H1 (cell line): ENCODE measurements at places on chromosomes 1 and 21. TPM values are rescaled to one million over a fixed set of nuclear protein-coding genes. Genes with fewer than 3 reads are reported as not detected.
A peak's percentile ranks its signal among the peaks of the same experiment; 100 is the strongest.

TFAP2E gene
- total RNA-seq = 0.50 and 0.61 TPM in 2 replicates

GRCh38 chr1:117660271-117660965 is 54.6 kb downstream of the TENT5C start:
- no peak for DNase-seq

RHBDL2 gene
- 0.84 and 1.2 TPM in 2 replicates for total RNA-seq

MIXL1 gene
- total RNA-seq = 1.5 and 2.7 TPM in 2 replicates

- DNase-seq = peak; percentile 43
These were observed 171.3 kb upstream of the BEND5 start for GRCh38 chr1:48947761-48948537.

GRCh38 chr1:44423591-44424537 is 18.8 kb downstream of the RNF220 start:
- no peak for DNase-seq

CCSAP gene
- total RNA-seq = 16.5 and 17.2 TPM in 2 replicates

GRCh38 chr1:220983877-220984635 is 104.8 kb downstream of the HLX start:
- peak; percentile 9 for DNase-seq

RGS8 gene
- 0.13 and 0.29 TPM in 2 replicates for total RNA-seq

- DNase-seq = no peak
These were observed 27.2 kb downstream of the PUM1 start for GRCh38 chr1:31038360-31038759.

DNA sequence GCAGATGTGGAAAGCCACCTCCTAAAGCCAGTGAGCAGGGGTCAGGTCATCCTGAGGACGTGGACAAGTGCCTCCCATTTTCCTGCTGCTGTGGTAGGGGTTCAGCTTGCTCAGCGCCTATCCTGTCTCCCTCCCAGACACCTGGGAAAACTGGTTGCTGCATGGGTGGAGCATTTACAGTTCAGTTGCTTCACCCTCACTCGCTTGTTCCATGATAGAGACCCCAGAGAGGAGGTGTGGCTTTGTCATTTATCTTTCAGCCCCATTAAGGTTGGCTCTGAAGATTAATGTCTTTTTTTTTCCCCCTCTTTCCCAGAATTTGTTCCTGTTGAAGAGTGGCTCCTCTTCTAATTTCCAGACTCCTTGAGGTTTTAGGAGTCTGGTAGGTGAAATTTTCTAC is 9.2 kb downstream of the VANGL1 start:
- DNase-seq = no peak

GRCh38 chr1:181969902-181970301 is 91.6 kb downstream of the ZNF648 start:
- peak; percentile 87 for DNase-seq

LEFTY1 gene
- total RNA-seq = 8.4 and 11.7 TPM in 2 replicates

GRCh38 chr1:196651637-196652215 is at the start of gene CFH:
Gene CFH (plus strand): TSS chr1:196652043. CDS start chr1:196652118, 75 bp downstream.
- DNase-seq = no peak

DNA sequence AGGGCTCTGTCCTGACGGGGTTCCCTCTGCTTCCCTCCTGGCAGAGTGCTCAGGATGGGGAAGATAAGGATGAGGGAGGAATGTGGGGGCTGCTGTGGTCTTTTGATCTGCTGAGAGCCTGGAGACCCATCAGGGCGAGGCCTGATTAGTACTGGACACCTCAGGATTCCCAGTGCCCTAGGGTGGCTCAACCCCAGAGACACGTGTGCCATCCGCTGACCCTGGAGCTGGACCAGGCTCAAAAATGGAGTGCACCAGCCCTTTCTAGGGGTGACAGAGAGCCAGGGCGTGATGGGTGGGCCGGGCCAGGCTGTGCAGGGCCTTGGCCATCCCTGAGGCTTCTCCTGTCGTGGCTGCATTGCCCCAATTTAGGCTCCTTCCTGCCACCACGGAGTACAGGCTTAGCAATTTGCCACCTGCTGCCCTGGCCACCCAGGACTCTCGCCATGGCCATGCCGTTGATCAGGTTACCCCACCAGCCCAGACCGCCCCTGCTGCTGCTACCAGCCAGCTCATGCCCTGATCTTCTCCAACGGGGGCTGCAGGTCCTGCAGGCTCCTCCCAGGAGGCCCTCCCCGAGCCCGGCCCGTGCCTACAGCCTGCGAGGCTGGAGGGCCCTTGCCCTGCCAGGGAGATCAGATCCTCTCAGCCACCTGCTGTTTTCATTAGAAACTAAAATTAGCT is 9.5 kb downstream of the WNT4 start:
- DNase-seq = no peak

DNA sequence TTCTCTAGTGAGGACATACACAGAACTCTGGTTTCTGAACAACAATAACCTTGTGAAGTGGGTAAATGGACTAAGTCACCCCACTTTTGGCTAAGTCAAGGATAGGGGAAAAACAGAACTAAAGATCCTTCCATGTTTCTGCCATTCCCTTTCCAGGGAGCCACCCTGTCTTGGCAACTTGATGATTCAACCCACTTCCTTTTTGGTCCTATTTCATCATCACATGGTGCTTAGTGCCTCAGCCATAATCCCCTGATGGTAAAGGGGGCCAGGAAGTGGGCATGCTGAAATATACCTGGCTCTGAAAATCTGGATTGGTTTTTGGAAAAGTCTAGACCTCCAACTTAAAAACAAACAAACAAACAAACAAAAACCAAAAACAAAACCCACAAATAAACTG is 206.4 kb upstream of the FOXD3 start:
- DNase-seq = no peak

- no peak for DNase-seq
These were observed 42.2 kb upstream of the MAGOH start for GRCh38 chr1:53280496-53280895.

TRABD2B gene
- total RNA-seq = 3.4 and 3.5 TPM in 2 replicates

DNA sequence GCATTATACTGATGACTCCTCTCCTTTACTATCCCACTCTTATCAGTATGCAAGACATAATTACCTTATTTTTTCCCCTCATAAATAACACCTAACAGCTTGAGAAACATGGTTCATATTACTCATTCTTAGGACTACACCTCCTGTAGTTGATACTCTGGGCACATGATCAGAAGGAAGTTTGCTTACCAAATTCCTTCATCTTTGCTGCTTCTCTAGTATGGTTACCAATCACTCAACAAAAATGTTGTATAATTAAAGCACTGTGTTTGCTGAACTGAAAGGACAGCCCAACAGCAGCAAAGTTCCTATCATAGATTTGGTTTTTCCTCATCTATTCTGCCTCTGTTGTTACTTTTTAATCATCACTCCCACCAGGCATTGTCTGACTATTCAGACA is 586.3 kb downstream of the LRRIQ3 start:
- no peak for DNase-seq

DIRAS3 gene
- total RNA-seq = not detected in 2 replicates

GRCh38 chr1:14654554-14654953 is 56.1 kb downstream of the KAZN start:
- no peak for DNase-seq

GPR89A gene
- 21.4 and 26.8 TPM in 2 replicates for total RNA-seq

DNA sequence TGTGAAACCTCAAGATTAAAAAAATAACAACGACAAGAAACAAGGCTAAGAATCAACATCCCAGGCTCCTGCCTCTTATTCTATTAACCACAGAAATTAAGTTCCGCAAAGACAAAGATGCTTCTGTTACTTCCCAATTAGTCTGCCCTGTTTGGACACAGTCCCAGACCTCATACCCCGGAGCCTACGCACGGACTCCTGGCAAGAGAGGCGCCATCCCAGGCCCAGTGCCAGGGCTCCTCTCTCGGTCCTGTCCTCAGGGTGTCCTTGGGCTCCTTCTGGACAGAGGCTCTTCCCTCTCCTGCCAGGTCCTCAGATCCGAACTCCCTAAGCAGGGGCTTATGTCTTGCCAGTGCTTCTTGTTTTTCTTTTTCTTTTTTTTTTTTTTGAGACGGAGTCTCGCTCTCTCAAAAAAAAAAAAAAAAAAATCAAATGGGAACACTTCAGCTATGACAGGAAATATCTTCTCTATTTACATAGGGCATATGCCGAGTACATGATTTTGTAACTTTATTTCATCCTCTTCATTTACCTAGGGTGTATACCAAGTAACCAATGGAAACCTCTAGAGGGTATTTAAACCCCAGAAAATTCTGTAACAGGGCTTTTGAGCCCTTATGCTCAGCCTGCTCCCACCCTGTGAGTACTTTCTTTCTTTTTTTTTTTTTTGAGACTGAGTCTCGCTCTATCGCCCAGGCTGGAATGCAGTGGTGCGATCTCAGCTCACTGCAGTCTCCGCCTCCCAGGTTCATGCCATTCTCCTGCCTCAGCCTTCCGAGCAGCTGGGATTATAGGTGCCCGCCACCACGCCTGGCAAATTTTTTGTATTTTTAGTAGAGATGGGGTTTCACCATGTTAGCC is 11.7 kb upstream of the ENO1 start:
- DNase-seq = no peak

DNA sequence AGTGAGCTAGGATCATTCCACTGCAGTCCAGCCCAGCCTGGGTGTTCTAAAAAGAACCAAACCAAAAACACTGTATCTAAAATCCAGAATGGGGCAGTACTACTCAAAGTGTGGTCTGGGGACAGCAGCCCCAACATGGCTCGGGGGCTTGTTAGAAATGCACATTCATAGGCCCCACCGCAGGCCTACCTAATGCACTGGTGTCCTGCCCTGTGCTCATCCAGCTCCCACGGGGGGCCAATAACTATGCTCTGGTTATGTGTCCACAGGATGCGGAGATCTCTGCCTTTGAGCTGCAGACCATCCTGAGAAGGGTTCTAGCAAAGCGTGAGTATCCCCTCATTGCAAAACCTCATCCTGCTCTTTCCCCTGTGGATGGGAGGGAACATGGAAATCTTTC is 51.5 kb downstream of the CAPN2 start:
- no peak for DNase-seq

GRCh38 chr1:154423304-154423987 is 18.3 kb downstream of the IL6R start:
- no peak for DNase-seq

DNA sequence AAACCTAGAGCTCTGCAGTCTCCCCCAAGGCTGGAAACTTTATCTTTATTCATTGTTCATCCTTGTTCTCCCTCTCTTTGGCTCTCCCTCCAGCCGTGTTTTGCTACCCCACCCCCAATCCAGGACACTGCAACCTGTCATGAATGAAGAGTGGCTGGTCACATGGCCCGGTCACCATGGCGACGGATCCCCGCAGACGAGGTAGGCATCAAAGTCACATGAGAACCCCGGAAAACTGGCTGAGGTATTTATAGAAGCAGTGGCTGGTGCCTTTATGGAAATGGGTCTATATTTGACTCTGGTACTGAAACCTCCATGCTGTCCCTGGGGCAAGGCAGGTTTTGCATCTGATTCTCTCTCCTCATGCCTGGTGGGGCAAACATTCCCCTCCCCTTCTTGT is 13.4 kb upstream of the SLC6A17 start:
- DNase-seq = no peak

DNA sequence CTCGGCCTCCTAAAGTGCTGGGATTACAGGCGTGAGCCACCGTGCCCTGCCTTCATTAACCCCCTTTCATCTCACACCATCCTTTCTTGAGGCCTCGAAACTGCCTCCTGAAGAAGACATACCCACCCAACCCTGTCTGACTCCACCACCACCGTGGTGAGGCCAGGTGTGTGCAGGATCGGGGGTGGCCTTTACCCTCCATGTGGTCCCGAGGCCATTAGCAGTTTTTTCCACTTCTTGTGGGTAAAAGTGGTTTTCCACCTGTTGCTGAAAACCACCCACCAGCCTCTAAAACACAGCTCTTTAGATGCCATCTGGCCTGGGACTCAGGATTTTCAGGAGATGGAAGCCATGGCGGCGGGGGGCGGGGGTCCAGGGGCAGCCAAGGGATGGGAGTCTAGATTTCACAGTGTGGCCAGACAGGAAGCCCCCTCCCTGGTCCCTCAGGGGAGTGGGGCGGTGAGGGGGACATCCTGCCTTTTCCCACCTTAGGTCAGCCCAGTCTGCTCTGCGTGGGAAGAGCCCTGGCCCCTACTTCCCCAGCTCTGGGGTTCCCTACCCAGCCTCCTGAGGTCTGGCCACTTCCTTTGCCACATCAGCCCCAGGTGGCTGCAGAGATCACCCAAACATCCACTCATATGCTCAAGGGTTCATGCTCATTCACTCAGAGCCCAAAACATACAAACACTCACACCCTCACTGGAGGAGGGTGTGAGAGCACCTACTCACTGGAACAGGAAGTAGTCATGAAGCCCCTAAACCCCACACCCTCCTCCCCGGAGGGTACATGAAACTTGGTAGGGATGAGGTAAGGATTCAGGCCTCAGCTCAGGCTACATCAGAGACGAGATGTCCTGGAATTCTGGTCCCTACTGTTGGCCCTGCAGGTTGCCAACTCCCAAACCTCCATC is 2.3 kb downstream of the FGR start:
- no peak for DNase-seq

- DNase-seq = no peak
These were observed 744 bp upstream of the WDR26 start for GRCh38 chr1:224435318-224435763.

GRCh38 chr1:44048532-44049215 is 17.4 kb upstream of the SLC6A9 start:
- no peak for DNase-seq

GRCh38 chr1:59768792-59769735 is 45.7 kb upstream of the HOOK1 start:
- no peak for DNase-seq

DNA sequence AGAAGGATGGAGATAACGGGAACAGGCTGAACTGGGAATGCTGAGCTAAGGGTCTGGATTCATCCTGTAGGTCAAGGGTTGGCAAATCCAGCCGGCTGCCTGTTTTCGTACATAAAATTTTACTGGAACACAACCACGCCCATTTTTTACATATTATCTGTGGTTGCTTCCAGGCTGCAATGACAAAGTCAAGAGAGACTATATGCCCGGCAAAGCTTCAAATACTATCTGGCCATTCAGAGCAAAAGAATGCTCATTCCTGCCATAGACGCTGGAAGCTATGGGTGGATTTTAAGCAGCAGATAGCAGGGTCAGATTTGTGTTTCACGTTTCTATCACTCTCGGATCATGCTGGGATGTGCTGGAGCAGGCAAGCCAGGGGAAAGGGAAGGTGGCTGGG is 137.9 kb upstream of the EDN2 start:
- DNase-seq = no peak

DNA sequence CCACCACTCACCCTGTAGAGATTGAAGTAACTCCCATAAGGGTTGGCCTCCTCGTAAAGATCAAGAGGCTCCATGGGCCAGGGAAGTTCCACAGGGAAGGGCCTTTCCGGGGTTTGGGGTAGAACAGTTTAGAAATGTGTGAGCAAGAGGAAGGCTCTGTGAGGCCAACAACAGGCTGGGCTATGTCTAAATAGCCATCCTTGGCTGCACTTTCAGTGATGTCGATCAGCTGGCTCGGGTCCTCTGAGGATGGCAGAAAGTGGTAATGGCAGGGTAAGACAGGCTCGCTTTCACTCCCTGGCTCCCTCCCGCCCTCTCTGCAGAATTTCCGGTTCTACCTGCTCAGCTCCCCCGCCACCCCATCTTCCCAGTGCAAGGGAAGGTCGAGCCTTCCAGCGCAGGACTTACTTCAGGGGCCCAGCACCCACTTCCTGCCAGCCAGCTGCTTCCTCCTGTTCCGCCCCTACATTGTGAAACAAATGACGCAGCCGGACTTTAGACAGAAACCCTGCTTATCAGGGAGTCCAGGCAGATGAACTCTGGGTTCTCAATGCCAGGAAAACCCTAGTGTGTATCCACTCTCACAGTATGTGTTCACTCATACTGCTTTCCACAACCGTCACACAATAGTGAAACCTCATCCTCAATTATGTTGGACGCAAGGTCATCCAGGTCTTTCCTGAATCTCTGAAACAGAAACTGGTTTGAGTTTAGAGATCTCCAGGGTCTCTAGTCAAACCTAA is 7.3 kb downstream of the F11R start:
- peak; percentile 69 for DNase-seq

- no peak for DNase-seq
These were observed 25.7 kb downstream of the VAV3 start for GRCh38 chr1:107939256-107939655.
